ENCODE measurements at places on chromosomes 12 and 14. TPM values are rescaled to one million over a fixed set of nuclear protein-coding genes. Genes with fewer than 3 reads are reported as not detected.

GRCh38 chr12:14845350-14845750 lies 2.0 kb upstream of the ART4 start:
- DNase-seq: peak; percentile 65

- no peak for DNase-seq
Measured at GRCh38 chr14:72169521-72169920, 237.3 kb downstream of the RGS6 start.

DNA sequence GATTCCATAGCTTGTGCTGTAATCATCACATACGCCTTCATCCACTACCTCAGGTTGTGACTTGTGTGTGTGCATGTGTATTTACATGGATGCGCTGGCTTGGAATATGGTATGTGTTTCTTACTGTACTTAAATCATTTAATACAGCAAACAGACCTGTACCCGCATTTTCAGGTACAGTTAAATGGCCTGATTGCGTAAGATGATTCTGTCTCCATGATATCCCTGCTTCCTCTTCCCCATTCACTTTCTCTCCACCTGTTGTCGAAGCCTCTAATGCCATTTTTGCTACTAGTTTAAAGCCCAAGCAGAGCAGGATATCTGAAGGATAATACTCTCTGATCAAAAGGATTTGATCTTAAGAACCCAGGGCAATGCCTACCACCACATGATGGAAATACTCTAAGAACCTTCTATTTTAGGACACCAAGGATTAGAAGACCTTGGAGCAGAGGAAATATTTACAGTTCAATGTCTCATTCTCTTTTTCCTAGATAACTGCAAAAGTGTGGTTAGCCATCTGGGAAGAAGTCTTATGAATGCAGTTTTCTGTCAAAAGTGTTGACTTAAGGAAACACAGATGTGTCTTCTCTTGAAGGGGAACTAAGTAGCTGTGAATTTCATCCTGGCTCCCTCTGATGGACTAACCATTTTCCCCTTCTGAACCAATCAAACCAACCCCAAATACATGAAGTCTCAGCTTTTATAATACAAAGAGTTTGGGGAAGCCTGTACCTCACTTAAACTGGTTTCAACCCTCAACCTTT lies 78.7 kb downstream of the HELB start:
- DNase-seq: no peak

DNA sequence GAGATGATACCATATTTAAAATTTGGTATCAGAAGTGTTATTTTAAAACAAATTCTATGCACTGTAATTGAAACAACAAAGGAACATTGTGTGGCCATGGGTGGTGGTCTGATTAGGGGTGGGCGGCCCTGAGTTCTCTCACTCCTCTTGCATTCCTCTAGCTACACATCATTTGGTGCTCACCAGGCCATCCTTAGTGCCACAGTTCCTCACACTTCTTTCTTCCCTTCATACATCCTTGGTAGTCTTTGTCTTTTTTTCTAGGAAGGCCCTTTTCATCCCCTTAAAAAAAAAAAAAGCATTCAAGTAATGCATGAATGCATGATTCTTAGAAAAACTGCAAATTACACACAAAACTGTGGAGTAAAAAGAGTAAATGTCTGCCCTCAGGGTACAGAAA lies 2.4 kb upstream of the MANSC4 start:
- DNase-seq: no peak

- DNase-seq: peak; percentile 22
Measured at GRCh38 chr12:117857632-117858612, 110.9 kb downstream of the KSR2 start.

DNA sequence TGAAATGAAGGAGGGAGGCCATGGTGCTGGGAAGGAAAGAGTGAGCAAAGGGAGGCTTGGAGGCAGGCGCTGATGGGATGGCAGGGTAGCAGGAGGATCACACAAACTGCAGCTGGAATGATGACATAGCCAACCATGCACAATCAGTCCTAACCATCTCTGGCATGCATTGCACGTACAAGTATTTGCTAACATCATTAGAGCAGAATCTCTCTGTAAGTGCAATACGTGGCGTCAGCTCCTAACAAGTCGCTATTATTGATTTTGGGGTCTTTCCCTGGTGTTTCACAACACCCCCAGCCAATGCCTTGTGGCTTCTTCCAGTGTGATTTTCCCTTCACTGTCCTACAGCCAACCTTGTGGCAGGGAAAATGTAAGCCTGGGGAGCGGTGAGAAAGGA lies 18.5 kb downstream of the BDKRB1 start:
- DNase-seq: peak; percentile 97

DNA sequence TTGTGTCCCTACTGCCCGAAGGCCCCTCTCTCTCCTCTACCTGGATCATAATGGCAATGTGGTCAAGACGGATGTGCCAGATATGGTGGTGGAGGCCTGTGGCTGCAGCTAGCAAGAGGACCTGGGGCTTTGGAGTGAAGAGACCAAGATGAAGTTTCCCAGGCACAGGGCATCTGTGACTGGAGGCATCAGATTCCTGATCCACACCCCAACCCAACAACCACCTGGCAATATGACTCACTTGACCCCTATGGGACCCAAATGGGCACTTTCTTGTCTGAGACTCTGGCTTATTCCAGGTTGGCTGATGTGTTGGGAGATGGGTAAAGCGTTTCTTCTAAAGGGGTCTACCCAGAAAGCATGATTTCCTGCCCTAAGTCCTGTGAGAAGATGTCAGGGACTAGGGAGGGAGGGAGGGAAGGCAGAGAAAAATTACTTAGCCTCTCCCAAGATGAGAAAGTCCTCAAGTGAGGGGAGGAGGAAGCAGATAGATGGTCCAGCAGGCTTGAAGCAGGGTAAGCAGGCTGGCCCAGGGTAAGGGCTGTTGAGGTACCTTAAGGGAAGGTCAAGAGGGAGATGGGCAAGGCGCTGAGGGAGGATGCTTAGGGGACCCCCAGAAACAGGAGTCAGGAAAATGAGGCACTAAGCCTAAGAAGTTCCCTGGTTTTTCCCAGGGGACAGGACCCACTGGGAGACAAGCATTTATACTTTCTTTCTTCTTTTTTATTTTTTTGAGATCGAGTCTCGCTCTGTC lies 1.8 kb downstream of the INHBE start:
- DNase-seq: no peak

DNA sequence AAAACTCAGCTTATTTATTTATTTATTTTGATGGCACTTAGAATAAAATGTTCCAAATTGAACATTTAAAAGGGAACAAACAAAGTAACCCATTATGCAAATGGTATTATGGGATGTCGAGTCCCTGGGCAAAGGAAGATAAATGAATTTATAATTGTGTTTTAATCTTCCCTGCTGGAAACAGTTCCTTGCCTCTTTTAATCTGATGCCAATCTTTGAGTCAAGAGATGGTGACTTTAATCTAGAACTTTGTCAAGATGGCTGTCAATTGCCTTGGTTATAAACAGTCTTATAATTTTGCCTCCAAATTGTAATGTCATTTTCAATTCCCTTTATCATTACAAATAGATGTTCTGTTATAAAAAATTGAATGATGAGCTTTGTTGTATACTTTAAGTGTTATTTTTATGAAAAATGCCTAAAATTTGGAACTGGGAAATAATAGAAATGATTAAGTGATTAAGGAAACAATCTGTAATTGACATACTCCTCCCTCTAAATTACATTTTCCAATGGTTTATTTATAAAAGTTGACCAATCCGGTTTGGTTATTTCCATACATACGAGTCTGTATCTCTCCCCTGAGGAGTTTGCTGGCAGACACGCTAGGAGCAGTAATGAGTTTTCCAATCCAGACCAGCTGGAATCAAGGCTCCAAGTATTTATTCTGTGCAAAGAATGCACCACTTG lies 134.9 kb upstream of the FRMD6 start:
- DNase-seq: no peak

- no peak for DNase-seq
Measured at GRCh38 chr14:22981090-22981875, 1.1 kb downstream of the AJUBA start.

DNA sequence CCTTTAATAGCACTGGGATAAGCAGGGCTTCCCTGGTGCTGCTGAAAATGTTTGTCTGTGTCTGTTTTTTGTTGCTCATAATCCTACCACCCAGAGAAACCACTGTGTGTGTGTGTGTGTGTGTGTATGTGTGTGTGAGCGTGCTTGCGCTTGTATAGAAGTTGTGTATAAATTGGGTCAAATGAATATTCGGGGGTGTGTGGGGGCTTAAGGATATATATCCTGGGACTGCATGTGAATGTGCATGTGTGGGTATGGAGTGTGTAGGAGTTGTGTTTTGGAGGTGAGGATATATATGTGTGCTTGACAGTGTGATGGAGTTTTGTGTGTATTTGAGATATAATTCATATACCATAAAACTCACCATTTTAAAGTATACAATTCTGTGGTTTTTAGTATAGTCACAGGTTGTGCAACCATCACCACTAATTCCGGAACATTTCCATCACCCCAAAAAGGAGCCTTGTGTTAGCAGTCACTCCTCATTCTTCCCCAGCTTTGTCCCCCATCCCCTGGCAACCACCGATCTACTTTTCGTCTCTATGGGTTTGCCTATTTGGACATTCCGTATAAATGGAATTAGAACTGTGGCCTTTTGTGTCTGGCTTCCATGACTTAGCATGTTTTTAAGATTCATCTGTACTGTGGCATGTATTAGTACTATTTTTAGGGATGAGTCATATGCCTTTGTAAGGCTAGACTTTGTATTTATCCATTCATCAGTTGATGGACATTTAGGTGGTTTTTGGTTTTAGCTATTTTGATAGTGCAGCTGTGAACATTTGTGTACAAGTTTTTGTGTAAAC lies 25.6 kb downstream of the TCTN1 start:
- DNase-seq: peak; percentile 86

GRCh38 chr14:82520765-82521164 lies 987.1 kb upstream of the SEL1L start:
- DNase-seq: no peak

Gene ZNF410
- 73.9 TPM for total RNA-seq

Gene GPR84
- not detected for total RNA-seq

Gene SMIM41
- not detected for total RNA-seq

Gene VSIG10
- total RNA-seq: 10.0 TPM

Gene ARHGDIB
- 24.9 TPM for total RNA-seq

Gene SLC17A8
- not detected for total RNA-seq

Gene GYS2
- total RNA-seq: not detected

Gene ACOT4
- 0.54 TPM for total RNA-seq

Gene DPPA3
- total RNA-seq: not detected

Gene FAIM2
- 0.83 TPM for total RNA-seq

All from IMR-90 (cell line).